ENCODE measurements at places on chromosomes 4 and X. TPM values are rescaled to one million over a fixed set of nuclear protein-coding genes. Genes with fewer than 3 reads are reported as not detected.

CCSER1 gene
- 1.0 TPM for total RNA-seq

ZFP92 gene
- total RNA-seq, result 1.0 TPM

QRFPR gene
- 0.52 TPM for total RNA-seq

AGTR2 gene
- total RNA-seq, result 40.2 TPM

UGDH gene
- total RNA-seq, result 30.8 TPM

DSPP gene
- not detected for total RNA-seq

ADD1 gene
- 155 TPM for total RNA-seq

TCEAL6 gene
- not detected for total RNA-seq

TCEAL7 gene
- 112 TPM for total RNA-seq

APBB2 gene
- 41.2 TPM for total RNA-seq

PAGE5 gene
- total RNA-seq, result not detected

MAGEA1 gene
- total RNA-seq, result not detected

PITX2 gene
- 16.2 TPM for total RNA-seq

Measured in skeletal muscle tissue (tissue), 5 donors.